ENCODE measurements at places on chromosomes 5 and 9.
A peak's percentile ranks its signal among the peaks of the same experiment; 100 is the strongest.

- DNase-seq = no peak
Observed at GRCh38 chr9:74172874-74173273, 324.3 kb upstream of the RORB start.

- no peak for DNase-seq
Observed at GRCh38 chr9:99274495-99274894, 52.4 kb downstream of the SEC61B start.

DNA sequence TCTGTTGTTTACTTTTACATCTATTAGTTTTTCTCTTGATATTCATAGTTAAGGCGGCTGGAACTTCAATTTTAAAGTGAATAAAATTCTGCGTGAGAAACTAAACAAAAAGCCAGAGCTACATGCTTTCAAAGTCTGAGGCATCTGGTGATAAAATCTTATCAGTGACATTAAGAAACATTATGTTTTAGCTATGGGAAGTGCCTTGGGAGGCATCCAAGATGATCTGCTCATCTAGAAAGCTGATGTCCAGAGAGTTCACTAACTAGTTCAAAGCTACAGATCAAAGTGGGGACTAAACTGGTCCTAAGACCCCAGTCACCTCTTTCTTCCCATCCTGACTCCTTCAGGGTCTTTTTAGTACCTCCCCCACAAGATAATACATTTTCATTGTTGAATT lies 37.2 kb downstream of the MRPS27 start:
- no peak for DNase-seq

DNA sequence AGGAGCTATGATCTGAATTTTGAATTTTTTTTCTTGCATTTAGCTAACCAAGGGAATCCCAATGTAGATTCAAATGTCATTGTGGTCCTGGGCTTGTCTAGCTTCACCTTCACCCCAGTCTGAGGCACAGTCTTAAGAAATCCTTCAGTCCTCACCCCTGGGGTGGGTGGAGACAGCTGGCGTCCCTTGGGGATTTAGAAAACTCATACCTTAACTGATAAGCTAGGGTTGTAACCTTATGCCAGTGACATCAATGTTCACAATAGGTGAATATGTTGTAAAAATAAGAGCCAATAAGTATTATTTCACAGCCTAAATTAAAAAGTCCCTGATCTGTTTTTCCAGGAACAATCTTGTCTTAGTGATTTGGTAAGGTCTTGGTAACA lies 4.6 kb downstream of the ISOC1 start:
- DNase-seq = no peak

- DNase-seq = peak; percentile 52
Observed at GRCh38 chr5:40733879-40734563, 21.7 kb downstream of the TTC33 start.

DNA sequence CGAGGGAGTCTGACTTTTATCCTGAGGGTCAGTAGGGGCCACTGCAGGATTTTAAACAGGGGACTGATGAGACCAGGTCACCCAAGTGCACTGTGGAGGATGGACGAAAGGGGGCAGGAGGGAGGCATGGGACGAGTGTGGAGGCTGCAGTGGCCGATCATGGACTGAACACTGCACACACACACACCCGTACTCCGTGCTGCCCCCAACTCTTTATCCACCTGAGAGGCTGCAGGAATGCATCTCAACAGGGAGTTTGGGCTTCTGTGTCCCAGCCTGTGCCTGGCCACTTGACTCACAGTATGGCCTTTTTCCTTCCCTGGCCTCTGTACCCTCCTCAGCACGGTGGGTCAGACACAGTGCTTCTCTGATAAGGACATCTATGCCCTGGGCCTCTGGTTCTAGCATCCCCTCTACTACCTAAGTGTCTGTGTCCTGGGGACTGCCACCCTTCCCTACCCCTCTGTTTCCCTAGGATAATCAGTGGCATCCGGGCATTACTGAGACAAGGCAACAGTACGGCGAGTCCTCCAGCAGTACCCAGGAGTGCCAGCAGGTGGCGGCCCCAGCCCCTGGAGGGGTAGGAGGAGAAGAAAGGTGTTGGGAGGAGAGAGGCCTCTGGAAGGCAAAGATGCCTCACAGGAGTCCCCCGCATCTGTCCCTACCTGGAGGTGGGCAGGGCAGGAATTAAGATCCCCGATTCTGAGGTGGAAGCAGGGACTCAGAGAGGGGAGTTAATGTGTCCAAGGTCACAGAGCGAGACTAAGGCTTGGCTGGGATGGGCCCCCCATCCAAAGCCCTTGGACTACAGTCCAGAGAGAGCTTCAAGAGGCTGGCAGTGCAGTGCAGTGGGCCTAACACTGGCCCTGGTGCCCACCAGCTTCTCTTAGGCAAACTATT lies 5.1 kb upstream of the CDX1 start:
- peak; percentile 66 for DNase-seq

DNA sequence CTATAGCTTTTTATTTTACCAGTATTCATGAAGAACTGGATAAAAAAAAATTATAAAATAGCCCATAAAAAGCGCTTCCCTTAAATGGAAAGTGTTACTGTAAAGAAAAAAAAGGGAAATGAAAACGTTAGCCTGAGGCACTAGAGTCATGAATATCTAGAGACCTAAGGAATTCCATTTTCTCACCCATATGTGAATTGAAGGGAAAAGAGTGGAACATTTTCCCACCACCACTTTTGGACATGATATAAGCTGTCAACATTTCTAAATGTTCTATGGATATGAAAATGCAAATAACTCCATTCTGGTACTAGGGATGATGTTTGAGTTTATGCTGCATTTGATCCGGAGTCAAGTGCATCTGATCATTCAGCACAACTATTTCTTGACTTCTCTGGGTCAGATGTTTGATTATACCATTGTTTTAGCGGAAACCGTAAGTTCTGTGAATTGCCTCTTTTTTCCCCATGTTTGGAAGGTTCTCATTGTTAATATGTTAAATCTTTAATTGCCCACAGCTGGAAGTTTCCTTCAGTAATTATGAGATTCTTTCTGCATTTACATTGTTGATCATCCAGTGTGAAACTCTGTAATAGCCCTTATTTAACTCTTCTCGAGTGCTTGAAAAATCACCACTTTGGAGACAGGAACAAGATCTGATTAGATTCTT lies 467.4 kb upstream of the SEMA6A start:
- no peak for DNase-seq

DNA sequence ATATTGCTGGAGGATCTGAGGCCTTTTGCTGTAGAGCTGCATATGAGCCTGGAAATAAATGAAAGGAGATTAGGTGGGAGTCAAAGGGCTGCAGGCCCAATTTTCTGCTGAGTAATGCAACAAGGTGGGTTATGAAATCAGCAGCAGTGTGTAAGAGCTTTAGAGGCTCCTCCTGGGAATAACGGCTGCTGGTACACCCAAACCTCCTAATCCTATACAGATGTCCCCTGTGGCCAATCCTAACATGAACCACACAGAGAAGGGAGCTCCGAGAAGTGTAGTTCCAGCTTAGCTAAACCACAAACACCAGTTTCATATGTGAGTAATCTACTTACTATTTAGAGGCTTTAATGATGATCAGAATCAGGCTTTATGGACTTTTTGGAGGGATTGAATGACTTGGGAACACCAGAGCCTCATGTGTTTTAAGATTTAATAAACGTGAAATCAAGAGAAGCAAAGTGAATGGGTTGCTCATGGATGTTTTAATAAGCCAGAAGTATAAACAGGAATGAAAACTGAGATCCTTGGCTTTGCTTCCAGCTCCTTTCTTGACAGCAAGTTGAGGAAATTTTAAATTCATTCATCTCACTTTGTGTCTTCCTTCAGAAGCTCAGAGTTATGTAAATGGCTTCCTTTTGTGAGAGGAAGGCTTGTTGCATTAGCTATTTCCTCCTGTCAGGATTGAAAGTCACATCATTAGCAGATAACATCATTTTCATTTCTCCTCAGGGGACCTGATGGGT lies 437.5 kb downstream of the TMEM232 start:
- no peak for DNase-seq

DNA sequence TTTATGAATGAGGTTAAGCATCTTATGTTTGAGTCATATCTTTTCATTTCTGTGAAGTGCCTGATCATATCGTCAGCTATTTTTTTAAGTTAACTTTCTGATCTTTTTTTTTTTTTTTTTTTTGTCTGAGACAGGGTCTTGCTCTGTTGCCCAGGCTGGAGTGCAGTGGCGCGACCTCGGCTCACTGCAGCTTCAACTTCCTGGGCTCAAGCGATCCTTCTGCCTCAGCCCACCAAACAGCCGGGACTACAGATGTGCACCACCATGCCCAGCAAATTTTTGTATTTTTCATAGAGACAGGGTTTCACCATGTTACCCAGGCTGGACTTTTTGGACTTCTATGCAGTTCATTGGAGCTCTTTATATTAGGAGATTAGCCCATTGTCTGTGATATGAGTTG lies 140.7 kb downstream of the PRKACG start:
- no peak for DNase-seq

DNA sequence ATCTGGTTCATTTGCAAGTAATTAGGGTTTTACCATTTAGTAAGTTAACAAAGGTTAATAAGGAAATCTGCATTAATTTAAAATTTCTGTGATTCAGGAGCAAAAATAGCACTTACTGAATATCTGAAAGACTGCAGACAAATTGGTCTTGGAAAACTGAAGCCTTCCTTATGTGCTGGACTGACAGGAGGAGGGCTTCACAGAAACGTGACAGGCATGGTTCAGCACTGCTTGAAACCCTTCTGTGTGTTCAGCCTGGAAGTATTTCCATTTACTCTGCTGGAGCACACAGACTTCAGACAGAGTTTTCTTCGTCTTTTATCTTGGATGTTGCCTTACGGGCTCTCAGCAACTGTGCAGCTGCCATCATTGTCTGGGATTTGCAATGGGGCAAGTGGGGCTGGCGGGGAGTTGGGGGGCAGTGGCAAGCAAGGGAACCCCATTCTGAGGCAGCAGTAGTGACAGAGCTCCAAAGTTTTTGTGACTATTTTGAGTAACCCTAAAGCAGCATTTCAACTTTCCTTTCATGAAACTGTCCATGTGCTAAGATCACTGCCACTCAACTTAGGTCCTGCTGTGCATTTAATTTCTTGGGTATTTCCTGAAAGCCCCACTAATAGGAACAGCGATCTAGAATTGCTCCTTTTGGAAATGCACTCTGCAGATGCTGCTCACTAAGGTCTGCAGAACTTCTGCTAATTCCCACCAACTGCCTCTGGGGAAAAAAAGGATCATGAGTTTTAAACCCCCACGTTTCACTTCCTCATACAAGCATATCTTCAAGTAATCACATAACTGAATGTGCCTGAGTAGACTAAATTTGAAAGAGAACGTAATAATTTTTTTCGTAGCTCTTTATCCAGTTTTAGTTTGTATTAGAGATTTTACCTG lies 56.6 kb downstream of the KCNN2 start:
- no peak for DNase-seq

GRCh38 chr9:112836394-112836793 lies 54.3 kb downstream of the SLC46A2 start:
- DNase-seq = no peak

- DNase-seq = no peak
Observed at GRCh38 chr5:107294211-107294550, 376.6 kb downstream of the EFNA5 start.

DNA sequence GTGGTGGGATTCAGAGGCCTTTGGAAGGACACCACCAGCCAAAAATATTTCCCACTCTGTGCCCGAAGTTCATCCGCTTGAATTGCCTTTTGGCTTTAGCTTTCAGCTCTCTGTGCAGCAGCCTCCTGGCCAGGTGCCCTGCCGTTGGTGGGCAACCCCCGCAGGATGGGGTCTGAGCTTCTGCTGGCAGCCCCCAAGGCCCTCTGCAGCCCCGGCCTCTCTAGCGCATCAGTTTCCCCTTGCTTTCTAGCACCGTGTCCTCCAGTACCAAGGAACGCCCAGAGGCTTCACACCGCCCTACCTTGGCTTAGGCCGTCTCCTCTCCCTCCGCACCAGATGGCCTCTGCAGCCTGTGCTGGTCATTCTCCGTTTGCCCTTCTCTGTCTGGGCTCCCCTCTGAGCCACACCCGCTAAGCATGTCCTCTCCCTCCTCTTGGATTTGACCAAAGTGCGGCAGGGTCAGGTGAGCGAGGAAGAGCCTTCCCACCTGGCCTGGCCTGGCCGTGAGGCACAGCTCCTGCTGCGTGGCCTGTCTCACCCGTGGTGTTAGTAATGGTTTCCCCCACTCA lies 4.2 kb upstream of the TSC1 start:
- DNase-seq = no peak

Measured in hematopoietic multipotent progenitor cell treated with erythropoietin and hydrocortisone succinate and interleukin-3 and kit ligand, for 8 days (in vitro differentiated cells).